Endothelial cell of umbilical vein (primary cell): ENCODE measurements at places on chromosomes 6 and 20. TPM values are rescaled to one million over a fixed set of nuclear protein-coding genes. Genes with fewer than 3 reads are reported as not detected.

PHF3 gene
- total RNA-seq: 29.6 and 29.9 TPM in 2 replicates

HFE gene
- 5.6 and 6.3 TPM in 2 replicates for total RNA-seq

WFDC5 gene
- not detected in 2 replicates for total RNA-seq

BPIFB2 gene
- total RNA-seq: not detected in 2 replicates

RPP21 gene
- 35.0 and 35.3 TPM in 2 replicates for total RNA-seq

HSPA1L gene
- 0.74 and 0.77 TPM in 2 replicates for total RNA-seq

VIP gene
- total RNA-seq: 1.2 and 2.0 TPM in 2 replicates

DNAH8 gene
- total RNA-seq: 0.29 and 0.97 TPM in 2 replicates

KHDC1L gene
- not detected in 2 replicates for total RNA-seq

HMGCLL1 gene
- not detected in 2 replicates for total RNA-seq

RGS17 gene
- total RNA-seq: 1.1 and 2.3 TPM in 2 replicates

NQO2 gene
- 27.6 and 31.6 TPM in 2 replicates for total RNA-seq

CDH26 gene
- total RNA-seq: not detected in 2 replicates

SAMD10 gene
- total RNA-seq: 4.7 and 5.7 TPM in 2 replicates

RNF182 gene
- total RNA-seq: 0.78 and 0.93 TPM in 2 replicates

CST4 gene
- not detected in 2 replicates for total RNA-seq

C20orf202 gene
- not detected in 2 replicates for total RNA-seq

PIM1 gene
- total RNA-seq: 10.5 and 11.3 TPM in 2 replicates

SMPDL3A gene
- total RNA-seq: 4.1 TPM in 2 replicates

MPIG6B gene
- total RNA-seq: not detected in 2 replicates

TCFL5 gene
- 9.4 and 11.1 TPM in 2 replicates for total RNA-seq

CTNNBL1 gene
- total RNA-seq: 54.8 and 60.2 TPM in 2 replicates

SIRPD gene
- not detected in 2 replicates for total RNA-seq

BPIFB4 gene
- not detected in 2 replicates for total RNA-seq

LPA gene
- total RNA-seq: not detected in 2 replicates

CAPN11 gene
- 1.4 and 1.8 TPM in 2 replicates for total RNA-seq
